Stimulated activated CD4-positive, alpha-beta T cell treated with anti-CD3 and anti-CD28 coated beads, Interleukin-2, amount 100 ng/mL, for 4 hours (primary cell): ENCODE measurements at places on chromosomes 2 and 18.

DNA sequence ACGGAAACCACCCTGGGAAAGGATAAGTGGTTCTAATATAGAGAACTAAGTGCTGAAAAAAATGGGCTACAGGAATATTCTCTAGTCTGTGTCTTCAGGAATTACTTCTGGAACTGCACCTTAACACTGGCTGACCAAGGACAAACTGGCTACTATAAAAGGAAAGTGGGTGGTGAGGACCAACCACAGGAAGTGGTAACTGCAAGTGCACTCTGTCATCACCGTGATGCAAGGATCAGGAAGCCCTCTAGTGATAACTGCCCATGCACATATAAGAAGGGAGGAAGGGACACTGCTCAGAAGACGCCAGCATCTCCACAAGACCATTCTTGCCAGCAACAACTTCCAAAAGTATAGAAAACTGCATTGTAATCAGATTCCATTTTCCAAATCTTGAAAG lies 424.4 kb upstream of the RGPD4 start:
- no peak for DNase-seq

GRCh38 chr2:13121096-13121495 lies 404.4 kb downstream of the TRIB2 start:
- DNase-seq, result no peak

- no peak for DNase-seq
Observed at GRCh38 chr2:210496512-210496911, 20.0 kb upstream of the LANCL1 start.

DNA sequence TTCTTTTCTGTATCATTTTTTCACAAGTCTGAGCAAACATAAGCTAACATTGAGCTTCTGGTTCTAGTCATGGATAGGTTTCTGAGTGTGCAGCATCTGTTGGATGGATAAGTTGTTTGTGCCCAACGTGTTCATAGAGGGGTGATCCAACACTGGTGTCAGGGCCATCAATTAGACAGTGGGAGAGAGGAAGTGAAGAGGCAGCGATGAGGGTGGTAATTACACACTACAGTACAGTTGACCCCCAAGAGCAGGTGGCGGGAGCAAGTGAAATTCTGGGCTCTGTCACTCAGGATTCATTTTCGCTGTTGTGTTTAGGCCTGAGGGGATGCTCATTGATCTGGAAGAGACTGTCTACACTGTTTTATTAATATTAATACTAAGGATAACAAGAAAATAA lies 180.0 kb upstream of the CXCR4 start:
- no peak for DNase-seq

DNA sequence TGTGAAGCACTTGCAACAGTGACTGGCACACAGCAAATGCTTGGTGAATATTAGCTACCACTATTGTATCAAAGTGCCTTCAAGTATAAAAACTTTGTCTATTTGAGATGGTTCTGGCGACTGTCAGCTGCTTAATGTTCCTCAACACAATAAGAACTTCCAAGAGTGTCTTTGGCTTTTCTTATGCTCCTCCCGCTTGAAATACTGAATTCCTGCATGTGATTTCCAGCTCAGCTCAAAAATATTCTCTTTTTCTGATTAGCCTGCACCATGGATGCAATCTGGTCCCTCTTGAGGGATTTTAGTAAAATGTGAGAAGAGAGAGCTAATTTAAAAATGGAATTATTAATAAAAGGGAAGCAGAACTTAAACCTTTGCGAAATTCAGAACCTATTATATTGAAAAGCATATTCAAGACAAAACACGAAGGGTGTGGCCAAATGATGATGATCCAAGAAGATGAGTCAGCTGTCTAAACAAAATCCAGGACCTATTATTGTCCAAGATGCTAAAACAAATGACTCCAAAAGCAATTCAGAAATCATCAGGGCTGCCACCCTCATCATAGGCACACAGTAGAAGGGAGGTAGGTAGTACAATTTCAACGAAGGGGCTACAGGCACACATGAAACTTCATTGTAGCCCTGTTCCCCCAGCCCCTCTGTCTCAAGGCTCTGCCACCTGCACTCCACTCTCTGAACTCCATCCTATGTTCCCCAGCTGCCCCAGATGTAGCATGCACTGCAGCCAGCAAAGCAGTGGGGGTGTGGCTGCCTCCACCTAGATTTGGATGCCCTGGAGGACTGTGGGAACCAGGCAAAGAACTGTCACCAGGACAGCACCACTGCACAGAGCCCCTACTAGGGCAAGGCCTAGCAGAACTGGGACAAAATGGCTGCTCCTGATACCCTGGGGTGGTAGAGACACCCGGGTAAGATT lies 190.1 kb downstream of the ZNF385B start:
- DNase-seq, result no peak

GRCh38 chr2:50125246-50125645 lies 906.7 kb downstream of the NRXN1 start:
- no peak for DNase-seq

DNA sequence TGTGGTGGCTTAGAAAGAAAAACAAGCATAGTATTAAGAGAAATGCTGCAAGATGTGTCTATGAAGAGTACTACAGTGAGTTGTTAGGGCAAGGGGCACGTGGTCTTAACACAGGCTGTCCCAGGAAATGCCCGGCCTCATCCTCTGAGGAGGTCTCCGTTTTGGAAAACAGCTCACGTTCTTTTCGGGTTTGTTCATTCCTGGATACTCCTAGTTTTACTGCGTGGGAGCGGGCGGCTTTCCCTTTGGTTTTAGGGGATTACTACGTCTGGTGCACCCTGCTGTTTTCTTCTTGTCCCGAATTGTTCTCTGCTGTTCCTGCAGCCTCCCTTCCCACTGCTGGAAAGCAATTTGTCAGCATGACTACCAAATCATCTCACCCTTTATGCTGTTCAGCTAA lies 55.5 kb upstream of the RAB6D start:
- DNase-seq, result no peak

GRCh38 chr2:5537180-5537688 lies 154.9 kb upstream of the SOX11 start:
- no peak for DNase-seq

DNA sequence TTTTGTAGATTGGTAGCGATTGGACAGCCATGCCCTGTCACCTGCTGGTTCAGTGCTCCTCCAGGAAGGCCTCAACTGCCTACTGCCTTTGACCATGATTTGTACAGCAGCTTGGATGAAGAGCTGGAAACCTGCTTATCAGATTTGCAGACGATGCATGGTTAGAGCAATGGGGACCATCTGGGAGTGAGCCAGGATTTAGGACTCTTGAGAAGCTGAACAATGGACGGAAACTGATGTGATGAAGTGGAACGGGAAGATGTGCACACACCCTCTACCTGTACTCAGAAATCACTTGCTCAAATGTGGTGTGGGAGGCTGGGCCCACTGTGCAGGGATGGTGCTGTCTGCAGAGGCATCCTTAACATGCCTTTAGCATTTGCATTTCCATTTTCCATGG lies 57.2 kb downstream of the NCK2 start:
- no peak for DNase-seq

- DNase-seq, result no peak
Observed at GRCh38 chr2:239790721-239791120, 234.4 kb downstream of the NDUFA10 start.

DNA sequence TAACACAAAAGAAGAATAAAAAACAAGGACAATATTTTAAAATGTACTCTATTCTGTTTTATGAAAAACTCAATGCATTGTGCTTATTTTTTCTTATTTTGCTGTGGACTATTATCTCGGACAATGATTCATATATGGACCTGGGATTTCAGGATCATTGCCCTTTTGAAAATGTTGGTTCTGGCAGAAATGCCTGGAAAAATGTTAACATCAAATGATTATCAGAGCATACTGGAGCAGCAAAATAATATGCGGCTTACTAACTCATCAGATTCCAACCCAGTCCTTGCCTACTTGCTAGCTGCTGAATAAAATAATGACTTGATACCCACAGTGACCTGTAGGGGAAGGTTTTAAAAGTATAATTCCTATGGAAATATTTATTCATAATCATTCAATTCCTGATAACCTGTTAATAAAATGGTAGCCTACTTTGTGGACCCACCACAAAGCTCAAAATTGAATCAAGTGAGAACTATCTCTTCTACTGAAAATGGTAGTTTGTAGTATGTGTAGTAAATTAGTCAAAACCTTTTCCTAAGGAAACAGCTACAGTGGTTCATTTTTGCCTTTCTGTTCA lies 117.4 kb downstream of the NEB start:
- DNase-seq, result no peak

GRCh38 chr2:226838722-226839121 lies 2.9 kb downstream of the RHBDD1 start:
- no peak for DNase-seq

GRCh38 chr2:104584393-104584792 lies 269.5 kb upstream of the POU3F3 start:
- DNase-seq, result no peak

DNA sequence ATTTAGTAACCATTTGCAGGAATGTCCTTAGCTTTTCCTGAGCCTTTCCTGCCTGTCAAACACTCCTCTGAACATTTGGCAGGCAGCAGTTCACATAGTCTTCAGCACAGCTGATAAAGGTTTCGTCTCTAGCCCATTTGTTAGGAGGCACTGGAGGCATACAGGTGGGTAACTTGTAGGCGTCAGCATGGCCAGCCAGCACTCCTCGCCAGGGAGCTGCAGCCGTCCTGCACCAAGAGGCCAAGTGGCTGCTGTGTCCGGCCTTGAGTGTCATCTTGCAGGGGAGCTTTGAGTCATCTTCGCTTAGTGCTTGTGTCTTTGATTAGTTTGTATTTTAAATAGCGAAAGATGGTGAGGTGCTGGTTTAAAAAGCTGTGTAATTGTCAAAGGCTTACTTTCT lies 120.3 kb upstream of the NFATC1 start:
- DNase-seq, result no peak

GRCh38 chr2:157839162-157839801 lies 36.8 kb downstream of the ACVR1 start:
- DNase-seq, result no peak

DNA sequence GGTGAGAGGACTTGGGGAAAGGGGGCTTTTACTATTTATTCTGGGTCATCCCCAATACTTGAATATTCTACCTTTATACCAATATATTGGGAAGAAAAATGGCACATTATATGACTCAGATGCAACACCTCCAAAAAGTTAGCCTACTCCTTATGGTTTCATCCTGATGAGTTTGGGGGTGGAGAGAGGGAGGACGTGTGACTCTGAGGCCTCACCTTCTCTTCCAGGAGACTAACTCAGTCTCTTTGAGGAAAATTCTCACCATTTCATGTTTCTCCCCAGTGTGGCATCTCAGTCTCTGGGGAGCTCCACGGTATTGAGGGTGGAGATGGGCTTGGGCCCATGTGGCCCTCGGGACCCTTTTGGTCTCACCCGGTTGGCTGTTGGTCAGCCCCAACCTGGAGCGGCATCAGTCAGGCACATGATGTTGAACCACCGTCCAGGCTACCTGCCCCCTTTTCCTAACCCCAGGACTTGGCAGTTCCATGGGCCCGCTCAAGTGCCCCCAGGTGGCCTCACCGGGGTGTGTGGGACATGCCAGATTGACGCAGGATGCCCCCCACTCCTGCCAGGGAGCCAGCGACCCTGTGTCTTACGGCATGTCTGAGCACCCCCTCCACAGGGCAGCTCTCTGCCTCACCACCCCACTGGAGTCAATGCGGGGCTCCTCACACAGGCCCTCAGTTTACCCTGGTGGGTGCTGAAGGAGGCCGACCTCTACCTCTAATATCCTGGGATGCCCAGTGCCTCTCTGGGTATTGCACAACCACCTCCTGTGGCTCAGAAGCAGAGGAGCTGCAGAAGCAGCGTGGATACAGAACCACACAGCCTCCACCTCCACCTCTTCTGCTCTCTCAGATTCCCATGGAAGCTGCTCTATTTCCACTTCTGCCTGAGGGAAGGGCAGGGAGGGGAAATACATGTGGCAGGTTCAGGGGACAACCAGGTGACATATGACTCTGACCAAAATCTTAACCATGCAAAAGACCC lies 297.4 kb downstream of the EIPR1 start:
- no peak for DNase-seq

- DNase-seq, result no peak
Observed at GRCh38 chr2:85129861-85130260, 3.3 kb upstream of the TCF7L1 start.
